ENCODE measurements at places on chromosomes 5 and 9.

GRCh38 chr5:95105638-95106037, 179.3 kb downstream of the MCTP1 start:
- no peak for DNase-seq

DNA sequence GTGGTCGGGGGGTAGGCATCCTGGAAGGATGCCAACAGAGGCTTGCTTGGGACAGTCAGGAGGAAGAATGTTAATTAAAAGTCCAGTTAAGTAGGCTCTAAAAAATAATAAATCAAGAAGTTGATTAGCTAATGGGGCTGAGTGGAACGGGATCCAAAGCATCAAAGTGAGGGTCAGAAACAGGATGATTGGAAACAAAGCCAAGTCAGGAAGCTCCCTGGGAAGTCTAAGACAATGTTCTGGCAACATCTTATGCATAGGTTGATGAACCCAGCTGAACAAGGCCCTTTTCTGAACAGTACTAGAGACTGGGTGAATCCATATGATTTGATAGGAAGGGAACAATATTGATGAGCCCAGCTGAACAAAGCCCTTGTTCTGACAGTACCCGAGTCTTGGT, 50.2 kb upstream of the STARD4 start:
- DNase-seq: no peak

DNA sequence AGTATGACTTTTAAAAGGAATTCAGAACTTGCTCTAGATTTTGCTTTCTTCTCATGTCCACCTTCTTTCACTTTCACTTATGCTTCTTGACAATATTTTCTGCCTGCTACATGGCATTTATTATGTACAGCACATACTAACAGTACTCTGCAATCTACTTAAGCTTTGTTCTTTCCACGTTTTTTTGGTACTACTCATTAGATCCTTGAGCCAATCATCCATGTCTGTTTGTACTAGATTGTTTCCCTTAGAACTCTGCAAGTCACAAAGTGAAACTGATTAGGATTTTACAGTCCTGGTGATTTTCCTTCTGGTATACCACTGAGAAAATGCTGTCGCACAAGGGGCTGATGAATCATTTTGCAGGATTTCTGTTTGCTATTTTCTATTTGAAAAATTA, 78.3 kb downstream of the PARP8 start:
- peak; percentile 36 for DNase-seq

GRCh38 chr5:33043343-33043997, 332.3 kb downstream of the NPR3 start:
- DNase-seq: no peak

GRCh38 chr9:126363847-126364671, 37.4 kb downstream of the MVB12B start:
- no peak for DNase-seq

- no peak for DNase-seq
Observed at GRCh38 chr9:93306579-93307091, 122.7 kb downstream of the WNK2 start.

DNA sequence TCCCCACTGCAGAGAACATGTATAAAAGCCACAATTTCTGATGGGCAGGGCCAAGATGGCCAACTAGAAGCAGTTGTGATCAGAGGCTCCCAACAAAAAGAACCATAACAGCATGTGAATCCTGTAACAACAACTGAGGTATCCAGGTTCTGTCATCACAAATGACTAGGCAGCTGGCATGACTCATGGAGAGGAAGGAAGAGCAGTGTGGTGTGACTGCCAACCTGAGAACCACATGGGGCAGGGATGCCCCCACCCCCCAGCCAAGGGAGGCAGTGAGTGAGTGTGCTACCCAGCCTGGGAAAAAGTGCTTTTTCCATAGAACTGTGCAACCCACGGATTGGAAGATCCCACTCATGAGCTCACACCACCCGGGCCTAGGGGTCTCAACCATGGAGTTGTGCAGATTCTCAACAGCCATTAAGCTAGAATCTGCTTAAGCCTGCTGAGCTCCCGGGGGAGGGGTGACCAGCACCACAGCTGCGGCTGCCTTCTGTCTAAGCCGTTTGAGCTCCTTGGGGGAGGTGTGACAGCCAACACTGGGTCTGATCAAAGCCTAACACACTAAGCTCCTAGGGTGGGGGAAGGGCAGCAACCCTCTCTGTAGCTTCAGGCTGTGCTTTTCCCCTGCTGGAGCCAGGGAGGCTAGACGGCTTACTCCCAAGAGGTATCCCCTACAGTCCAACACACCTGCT, 80.1 kb upstream of the DMAC1 start:
- no peak for DNase-seq

- no peak for DNase-seq
Observed at GRCh38 chr5:99133921-99134320, 205.1 kb upstream of the CHD1 start.

GRCh38 chr5:145699846-145700245, 135.3 kb downstream of the PRELID2 start:
- DNase-seq: no peak

DNA sequence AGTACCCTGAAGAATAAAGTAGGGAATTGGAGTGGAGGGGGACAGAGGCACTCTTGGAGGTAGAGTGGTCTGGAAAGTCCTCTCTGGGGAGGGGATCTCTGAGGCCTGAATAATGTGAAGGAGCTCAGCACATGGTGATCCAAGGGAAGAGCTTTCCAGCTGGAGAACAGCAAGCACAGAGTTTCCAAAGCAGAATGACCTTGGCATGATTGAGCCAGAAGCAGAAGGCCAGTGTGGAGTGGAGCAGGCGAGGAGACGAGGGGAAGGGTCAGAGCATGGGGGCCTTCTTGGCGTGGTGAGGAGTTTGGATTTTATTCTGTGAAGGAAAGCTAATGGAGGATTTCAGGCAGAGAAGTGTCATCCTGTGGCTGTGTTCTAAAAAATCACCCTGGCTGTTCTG, 8.3 kb downstream of the PCBD2 start:
- DNase-seq: no peak

- DNase-seq: peak; percentile 87
Observed at GRCh38 chr5:78779771-78780616, 131.4 kb upstream of the LHFPL2 start.

GRCh38 chr5:6510132-6510531, 61.5 kb downstream of the UBE2QL1 start:
- DNase-seq: no peak

- no peak for DNase-seq
Observed at GRCh38 chr9:95962936-95963335, 87.4 kb downstream of the ERCC6L2 start.

DNA sequence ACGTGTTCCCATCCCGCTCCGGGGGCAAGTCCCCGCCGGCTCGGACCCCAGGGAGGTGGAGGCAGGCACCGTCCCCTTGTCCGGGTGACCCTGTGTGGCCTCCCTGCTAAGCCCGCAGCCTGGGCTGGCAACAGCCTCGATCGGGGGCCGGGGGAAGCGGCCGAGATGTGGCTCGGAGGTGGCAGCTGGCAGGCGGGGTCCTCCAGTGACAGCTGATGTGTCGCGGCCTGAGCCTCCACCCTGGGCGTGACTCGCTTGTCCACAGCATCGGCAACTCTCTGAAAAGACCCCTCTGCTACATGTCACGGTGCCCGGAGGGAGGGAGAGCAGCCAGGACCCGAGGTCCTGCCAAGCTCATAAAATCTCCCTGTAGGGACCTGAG, 124.8 kb upstream of the IRX4 start:
- no peak for DNase-seq

GRCh38 chr9:106883626-106884190, 20.7 kb downstream of the ZNF462 start:
- peak; percentile 83 for DNase-seq

DNA sequence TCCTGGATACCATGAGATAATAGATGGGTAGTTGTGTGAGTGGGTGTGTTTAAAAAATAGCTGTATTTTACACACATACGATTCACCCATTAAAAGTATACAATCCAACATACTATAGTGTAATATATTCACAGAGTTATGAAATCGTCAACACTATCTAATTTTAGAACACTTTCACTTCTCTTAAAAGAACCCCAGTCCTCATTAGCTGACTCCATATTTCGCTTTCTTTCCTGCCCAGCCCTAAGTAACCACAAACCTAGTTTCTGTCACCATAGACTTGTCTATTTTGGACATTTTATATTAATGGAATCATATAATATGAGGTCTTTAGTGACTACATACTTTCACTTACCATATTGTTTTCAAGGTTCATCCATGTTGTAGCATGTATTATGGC, 63.8 kb upstream of the S1PR3 start:
- no peak for DNase-seq

DNA sequence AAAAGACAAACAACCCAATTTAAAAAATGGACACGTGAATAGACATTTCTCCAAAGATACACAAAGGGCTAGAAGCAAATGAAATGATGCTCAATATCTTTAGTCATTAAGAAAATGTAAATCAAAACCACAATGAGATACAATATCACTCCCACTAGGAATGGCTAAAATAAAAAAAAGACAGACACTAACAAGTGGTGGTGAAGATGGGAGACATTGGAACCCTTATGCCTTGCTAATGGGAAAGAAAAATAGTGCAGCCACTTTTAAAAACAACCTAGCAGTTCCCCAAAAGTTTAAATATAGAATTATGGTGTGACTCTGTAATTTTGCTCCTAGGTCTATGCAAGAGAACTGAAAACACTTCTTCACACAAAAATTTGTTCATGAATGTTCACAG, 40.7 kb downstream of the SH3TC2 start:
- no peak for DNase-seq

DNA sequence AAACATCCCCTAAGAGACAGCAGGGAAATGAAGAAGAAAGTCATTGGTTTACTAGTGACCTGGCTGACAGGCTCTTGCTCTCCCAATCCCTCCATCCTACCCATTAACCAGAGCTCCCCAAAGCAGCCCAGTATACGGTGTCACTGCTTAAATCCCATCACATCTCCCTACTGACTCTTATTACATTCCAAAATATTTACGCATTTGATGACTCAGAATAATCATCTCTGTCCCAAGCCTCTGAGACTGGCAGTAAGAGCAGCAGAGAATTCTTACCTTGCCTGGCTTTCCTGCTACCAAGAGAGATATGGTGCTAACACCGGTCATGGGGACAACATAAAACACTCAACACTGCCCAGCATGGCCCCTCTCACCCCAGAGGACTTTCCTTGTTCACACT, 20.2 kb upstream of the WHRN start:
- peak; percentile 83 for DNase-seq

- DNase-seq: no peak
Observed at GRCh38 chr5:6483880-6484382, 35.3 kb downstream of the UBE2QL1 start.

DNA sequence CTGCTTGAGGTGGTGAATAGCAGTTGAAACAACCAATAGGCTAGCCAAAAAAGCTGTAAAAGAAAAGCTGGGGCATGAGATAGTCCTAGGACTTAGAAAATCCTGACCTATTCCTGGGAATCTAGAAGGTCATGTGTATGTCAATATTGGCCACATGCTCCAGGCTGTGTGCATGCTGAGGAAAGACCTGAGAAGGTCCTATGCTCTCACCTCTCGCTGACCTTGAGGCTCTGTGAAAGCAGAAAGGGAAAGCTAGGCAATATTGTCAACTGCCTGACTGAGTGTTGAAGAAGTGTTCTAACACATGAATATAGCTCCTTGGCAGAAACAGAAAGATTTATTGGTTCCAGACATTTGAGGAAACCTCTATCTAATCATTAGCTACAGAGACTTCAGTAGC, 19.8 kb downstream of the TAS2R1 start:
- no peak for DNase-seq

GRCh38 chr9:34547960-34548611, 25.3 kb upstream of the ENHO start:
- DNase-seq: peak; percentile 73

GRCh38 chr5:148682058-148683026, 28.0 kb upstream of the HTR4 start:
- DNase-seq: no peak

DNA sequence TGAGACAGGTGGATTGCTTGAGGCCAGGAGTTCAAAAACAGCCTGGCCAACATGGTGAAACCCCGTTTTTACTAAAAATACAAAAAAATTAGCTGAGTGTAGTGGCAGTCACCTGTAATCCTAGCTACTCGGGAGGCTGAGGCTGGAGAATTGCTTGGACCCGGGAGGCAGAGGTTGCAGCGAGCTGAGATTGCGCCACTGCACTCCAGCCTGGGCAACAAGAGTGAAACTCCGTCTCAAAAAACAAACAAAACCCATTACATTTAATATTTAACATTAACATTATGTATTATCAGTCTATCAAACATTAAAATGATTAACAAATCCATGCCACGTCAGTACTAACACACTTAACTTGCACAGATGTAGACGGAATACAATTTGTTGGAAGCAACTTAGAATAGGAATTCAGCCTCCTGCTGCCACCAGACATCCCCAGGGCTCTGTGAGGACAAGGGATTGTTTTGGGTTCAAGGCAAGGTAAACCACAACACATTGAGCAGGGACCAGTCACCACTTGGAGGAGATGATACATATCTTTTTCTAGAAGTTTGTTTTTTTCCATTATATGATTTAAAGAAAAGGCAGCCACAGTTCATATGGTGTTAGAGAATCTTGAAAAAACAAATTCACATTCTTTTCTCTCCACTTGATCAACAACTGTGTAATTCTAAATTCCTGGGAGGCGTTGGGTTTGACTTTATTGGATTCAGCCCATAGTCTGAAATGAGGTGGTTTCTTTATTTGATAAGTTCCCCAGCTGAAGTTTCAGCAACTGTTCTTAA, 104.1 kb upstream of the BASP1 start:
- DNase-seq: peak; percentile 97

DNA sequence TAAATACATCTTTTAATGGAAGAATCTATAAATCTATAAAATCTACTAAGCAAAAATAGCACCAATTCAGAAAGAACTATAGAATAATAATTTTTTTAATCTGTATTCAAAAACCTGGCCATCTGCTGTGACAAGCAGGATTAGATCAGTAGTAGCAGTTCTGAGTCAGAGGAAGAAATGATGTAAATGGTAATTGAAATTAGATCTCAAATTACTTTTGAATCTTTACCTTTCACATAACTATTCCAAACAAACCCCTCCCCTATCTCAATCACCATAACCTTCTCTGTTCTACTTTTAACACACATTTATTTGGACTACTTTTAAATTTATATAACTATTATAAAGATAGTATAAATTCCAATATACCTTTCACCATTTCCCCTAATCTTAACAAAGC, 727.8 kb upstream of the FAM174A start:
- DNase-seq: no peak

Data from EH (cell line).